ENCODE measurements at places on chromosomes 4 and X.

- DNase-seq: no peak
These were observed 41.3 kb downstream of the TRAPPC11 start for GRCh38 chr4:183700407-183700806.

GRCh38 chr4:18314731-18315130 lies 293.2 kb upstream of the LCORL start:
- DNase-seq: no peak

DNA sequence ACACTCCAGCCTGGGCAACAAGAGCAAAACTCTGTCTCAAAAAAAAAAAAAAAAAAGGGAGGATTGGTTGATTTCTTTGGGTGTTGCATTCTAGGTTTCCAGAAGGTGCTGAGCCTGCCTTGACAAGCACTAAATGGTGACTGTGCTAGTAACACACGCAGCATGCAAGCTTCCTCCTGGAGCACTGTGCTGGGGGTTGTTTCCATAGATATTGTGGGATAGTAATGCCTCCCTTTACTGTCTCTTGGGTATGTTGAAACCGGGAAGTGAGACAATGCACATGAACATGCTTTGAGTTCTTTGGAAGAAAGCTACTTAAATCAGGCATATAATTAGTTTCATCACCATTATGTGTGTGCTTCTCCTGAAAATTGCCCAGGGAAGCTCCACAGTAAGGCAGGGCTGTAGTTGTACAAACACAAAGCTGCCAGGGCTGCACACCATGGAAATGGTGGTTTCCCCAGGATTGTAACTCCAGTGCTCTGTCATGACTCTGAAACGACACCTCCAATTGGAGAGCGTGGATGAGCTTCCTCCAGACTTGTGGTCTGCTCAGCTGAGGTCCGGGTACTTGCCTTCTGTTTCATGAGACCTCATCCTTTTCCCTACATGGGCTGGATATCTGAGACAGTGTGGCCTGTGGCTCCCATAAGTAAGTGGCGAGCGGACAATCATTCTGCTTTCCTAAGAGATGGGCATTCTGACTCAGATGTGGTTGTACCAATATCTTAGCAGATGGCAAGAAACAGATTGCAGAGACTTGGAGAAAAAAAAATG lies 31.5 kb upstream of the STOX2 start:
- DNase-seq: no peak

DNA sequence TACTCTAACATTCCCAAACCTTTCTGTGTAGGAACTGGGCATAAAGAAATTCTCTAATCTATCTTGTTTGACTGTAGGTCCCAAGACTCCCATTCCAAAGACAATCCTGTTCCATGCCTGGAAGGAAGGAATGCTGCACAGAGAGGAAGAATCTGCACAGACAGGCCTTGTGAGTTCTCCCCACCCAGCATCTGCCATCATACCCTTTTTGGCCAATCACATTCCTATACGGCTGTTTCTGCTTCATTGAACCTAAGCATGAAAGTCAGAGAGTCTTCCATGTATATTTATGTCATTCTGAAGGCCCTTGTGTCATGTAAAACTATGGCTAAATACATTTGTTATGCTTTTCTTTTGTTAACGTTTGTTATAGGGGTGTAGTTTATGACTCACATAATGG lies 667.7 kb upstream of the IGFBP7 start:
- no peak for DNase-seq

GRCh38 chr4:22869235-22869634 lies 176.5 kb downstream of the GBA3 start:
- no peak for DNase-seq

GRCh38 chr4:173057442-173057841 lies 111.2 kb upstream of the GALNT7 start:
- DNase-seq: no peak

GRCh38 chr4:40134206-40134917 lies 62.5 kb upstream of the RHOH start:
- no peak for DNase-seq

- DNase-seq: no peak
These were observed 28.6 kb downstream of the FAM241A start for GRCh38 chr4:112173593-112174558.

- no peak for DNase-seq
These were observed 640.6 kb downstream of the RPA4 start for GRCh38 chrX:97524340-97524739.

DNA sequence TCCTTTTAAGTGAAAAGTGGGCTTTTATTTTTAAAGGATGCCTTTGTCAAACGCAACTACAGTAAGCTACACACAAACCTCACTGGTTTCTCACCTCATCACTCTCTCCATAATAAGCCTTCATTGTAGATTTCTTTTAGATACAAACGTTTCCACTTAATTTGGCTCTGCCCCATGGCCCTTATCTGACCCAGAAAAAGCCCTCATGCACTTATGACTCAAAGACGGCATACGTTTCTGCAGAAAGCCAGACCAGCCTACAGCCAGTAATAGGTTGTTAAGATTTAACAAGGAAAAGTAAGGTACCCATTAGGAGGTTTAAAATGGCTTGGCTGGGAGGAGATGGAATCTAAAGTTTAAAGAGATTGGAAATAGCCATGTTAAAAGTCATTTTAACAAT lies 914.6 kb upstream of the INTU start:
- DNase-seq: no peak

DNA sequence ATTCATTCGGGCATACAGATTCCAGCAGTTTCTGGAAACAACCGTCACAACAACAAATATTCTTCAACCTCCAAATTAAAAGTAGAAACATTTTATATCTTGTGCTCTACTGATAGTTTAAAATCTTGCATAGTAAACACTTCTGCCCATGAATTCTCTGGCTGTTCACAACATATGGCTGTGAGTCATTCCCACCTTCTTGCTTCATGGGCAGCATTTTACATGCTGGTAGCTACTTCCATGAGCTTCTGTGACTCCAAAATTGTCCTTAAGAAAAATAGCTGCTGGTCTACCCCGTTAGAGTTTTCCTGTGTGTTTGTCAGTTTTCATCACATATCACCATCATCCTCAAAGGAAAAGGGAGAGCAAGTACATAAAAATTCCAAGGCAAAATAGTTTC lies 22.7 kb downstream of the PNPLA4 start:
- no peak for DNase-seq

GRCh38 chrX:121456315-121456714 lies 408.9 kb downstream of the GLUD2 start:
- no peak for DNase-seq

DNA sequence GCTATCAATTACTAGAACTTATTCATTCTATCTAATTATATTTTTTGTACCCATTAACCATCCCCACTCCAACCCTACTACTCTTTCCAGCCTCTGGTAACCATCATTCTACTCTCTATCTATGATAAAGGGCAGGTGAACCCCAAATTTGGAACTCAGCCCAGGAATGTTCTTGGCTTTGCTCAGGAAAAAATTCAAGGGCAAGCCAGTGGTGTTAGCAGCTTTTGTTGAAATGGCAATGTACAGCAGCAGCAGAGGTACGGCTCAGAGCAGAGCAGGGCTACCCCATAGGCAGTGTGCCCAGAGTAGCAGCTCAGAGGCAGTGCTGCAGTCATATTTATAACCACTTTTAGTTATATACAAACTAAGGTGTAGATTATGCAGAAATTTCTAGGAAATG lies 138.2 kb downstream of the RNF150 start:
- no peak for DNase-seq

GRCh38 chrX:68429216-68429615 lies 4.1 kb downstream of the OPHN1 start:
- no peak for DNase-seq

DNA sequence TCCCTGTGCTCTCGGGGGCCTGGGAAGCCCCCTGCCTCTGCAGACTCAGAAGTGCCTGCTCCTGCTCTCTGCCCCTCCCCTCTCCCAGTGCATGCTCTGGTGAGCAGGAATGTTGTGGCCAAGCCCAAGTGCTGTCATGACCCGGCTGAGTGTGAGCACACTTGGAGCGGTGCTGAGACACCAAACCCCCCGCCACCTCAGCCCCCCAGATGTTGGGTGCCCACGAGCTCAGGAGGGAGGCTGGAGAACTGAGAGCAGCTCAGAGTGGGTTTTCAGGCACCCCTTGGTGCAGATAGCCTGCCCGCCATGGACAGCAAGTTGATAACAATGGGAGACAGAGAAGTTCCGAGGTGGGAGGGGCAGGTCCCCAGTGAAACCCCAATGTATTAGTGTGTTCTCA lies 477.4 kb downstream of the ACTRT1 start:
- no peak for DNase-seq

DNA sequence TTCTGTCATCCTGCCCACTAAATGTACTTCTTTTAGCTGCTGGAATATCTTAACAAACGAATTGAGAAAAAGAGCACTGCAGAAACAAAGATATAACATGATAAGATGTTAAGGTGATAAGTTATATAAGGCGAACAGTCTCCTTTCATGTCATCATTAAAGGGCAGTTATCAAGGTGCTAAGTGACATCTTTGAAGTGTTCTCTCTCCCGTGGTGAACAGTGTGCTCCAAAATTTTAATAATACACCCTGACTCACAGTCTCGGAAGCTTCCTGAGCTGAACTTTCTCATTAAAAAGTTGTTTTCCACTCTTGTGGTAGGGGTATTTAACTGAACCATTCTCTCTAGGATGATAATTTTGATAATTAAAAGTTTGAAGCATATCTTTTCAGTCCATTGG lies 61.6 kb downstream of the PLS3 start:
- no peak for DNase-seq

GRCh38 chr4:185201977-185202962 lies 1.5 kb downstream of the CFAP97 start:
- DNase-seq: no peak

Measured in CD14-positive monocyte (primary cell).